Stimulated activated CD8-positive, alpha-beta memory T cell treated with anti-CD3 and anti-CD28 coated beads, Interleukin-4, amount 100 ng/mL, for 1 hour (primary cell): ENCODE measurements at places on chromosomes 11 and 22.

- DNase-seq = no peak
Measured at GRCh38 chr11:9493492-9493891, 32.7 kb downstream of the ZNF143 start.

- DNase-seq = no peak
Measured at GRCh38 chr11:115408036-115408921, 95.9 kb downstream of the CADM1 start.

GRCh38 chr11:31921081-31921480, 110.0 kb upstream of the PAX6 start:
- DNase-seq = no peak

GRCh38 chr11:35363246-35363801, 56.0 kb downstream of the SLC1A2 start:
- DNase-seq = no peak

DNA sequence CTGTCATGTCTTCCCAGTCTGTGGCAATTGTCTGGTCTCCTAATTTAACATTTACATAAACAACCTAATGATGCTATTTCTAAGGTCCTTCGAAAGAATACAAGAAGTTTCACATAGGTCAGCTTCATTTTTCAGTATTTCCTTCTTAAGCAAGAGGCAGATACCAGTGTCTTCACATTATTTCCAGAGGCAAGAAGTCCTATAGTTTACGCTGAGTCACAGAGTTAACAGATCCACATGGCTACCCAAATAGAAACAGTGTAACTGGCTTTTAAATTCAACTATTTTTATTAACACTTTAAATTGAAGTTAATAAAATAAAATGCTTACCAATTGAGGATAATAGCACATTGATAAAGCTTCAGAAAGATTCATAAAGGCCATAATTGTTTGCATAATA, 10.9 kb downstream of the PRRG4 start:
- no peak for DNase-seq
